ENCODE measurements at places on chromosomes 12 and 14. TPM values are rescaled to one million over a fixed set of nuclear protein-coding genes. Genes with fewer than 3 reads are reported as not detected.

GRCh38 chr14:96281486-96281885 is 25.5 kb downstream of the BDKRB1 start:
- no peak for DNase-seq
- no peaks in the 10 kb centered on the region for H3K4me1 ChIP-seq
- H3K4me3 ChIP-seq, result no peak overlapping the region
- no peaks in the 10 kb centered on the region for H3K27me3 ChIP-seq
- no peaks in the 10 kb centered on the region for H3K36me3 ChIP-seq

DNA sequence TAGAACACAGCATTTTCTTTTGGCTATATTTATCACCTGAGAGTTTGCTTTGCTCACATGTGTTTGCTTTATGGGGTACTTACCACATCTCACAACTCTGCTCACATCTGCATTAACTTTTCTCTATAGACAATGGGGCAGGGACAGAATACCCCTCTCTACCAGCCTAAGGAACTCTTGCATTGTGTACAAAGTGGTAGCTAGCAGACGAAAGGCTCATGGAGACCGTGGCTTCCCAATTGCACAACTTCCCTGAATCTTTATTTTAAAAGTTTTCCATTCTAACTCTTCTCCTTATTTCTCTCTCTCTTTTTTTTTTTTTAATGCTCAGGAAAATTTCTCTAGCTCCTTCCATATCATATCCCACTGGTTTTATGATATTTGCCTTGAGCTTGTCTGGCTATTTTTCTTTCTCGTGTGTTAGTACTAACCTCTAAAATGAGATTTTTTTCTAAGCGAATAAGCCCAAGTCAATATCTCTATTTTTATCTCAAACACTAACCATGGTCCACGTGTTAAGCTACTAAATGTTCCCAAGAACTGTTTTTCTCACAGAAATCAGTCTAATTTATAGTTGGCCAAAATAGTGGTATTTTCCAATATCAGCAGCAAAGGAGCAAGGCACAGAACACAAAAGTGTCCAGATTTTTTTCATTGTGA is 155.2 kb downstream of the STXBP6 start:
- no peak overlapping the region for H3K27ac ChIP-seq
- H3K36me3 ChIP-seq, result no peaks in the 10 kb centered on the region
- H3K27me3 ChIP-seq, result no peaks in the 10 kb centered on the region
- H3K4me1 ChIP-seq, result no peaks in the 10 kb centered on the region
- H3K4me3 ChIP-seq, result no peak overlapping the region

DNA sequence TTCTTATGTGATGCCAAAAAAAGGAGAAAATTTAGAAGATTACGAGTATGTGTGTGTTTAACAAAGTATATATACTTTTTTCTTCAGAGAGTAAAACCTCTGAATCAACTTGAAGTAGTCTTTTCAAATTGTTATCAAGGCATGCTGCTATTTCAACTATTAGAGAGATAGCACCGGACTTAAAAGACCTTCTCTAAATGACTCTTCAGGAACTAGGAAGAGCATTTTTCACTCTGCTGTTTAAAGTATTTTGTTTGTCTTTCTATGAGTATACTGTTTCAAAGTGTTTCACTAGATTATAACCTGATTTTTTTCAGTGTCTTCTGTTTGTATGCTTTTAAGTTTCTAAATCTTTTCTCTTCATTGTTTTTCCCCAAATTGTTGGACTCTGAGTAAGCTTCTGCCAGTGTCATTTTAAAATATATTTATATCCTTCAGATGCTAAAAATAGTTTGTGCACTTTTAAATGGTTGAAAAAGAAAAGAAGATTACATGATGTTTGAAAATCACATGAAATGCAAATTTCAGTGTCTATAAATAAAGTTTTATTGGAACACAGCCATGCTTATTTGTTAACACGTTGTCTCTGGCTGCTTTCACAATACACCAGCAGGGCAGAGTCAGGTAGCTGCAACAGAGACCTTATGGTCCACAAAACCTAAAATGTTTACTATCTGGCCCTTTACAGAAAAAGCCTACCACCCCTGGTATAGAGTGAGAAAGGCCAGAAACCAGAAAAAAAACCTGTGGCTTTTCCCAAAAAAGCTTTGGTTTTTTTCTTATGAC is 21.3 kb downstream of the CRADD start:
- H3K4me3 ChIP-seq, result no peak overlapping the region
- H3K4me1 ChIP-seq, result no peaks in the 10 kb centered on the region
- no peaks in the 10 kb centered on the region for H3K36me3 ChIP-seq
- H3K27me3 ChIP-seq, result no peaks in the 10 kb centered on the region
- no peak for DNase-seq
- H3K27ac ChIP-seq, result no peak overlapping the region

GRCh38 chr12:13273850-13274249 is 77.3 kb downstream of the EMP1 start:
- DNase-seq, result no peak
- no peaks in the 10 kb centered on the region for H3K27me3 ChIP-seq
- H3K27ac ChIP-seq, result no peak overlapping the region
- no peak overlapping the region for H3K4me3 ChIP-seq
- no peaks in the 10 kb centered on the region for H3K4me1 ChIP-seq

GRCh38 chr12:80469681-80470080 is 25.6 kb downstream of the PTPRQ start:
- H3K4me3 ChIP-seq, result no peak overlapping the region
- H3K27me3 ChIP-seq, result no peaks in the 10 kb centered on the region
- no peaks in the 10 kb centered on the region for H3K36me3 ChIP-seq
- no peaks in the 10 kb centered on the region for H3K4me1 ChIP-seq
- H3K27ac ChIP-seq, result no peak overlapping the region
- DNase-seq, result no peak

DNA sequence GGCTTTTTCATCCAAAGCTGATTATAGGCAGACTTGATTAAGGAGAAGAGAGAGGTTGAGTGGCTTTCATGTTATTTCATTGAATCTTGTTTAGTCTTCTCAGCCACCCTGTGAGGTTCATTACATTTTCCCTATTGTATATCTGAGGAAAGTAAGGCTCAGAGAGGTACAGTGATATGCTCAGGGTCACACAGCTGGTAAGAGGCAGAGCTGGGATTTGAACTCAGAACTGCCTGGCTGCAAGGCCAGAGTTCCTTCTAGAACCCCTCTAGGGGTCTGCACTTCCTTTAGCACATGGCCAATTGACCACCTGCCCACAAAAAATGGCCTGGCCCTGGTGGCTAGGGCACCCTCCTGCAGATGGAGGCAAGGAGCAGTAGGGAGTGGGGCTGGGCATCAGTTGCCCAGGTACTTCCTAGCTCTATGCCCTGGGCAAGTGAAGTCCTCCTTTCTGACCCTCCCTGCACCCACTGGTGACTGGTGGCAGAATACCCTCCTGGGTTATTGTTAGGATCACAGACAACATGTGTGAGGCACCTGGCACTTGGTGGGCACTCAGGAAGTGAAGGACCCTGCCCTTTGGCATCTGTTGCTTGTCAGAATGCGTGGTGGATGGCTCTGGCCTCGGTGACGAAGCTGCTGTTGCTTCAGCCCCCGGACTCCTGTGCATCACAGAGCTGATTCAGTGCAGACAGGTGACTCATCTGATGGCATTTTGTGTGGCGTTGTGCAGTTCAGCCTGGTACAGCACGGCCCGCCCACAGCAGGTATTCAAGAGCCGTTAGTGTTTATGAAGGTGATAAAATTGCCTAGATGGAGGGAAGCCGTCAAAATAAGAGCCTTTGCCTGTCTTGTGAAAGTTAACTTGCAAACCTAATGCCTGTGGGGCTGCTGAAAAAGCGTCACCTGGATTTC is 115.8 kb downstream of the SLC25A47 start:
- H3K4me1 ChIP-seq, result peaks cover 18% of the 10 kb centered on the region
- H3K27me3 ChIP-seq, result no peaks in the 10 kb centered on the region
- H3K4me3 ChIP-seq, result no peak overlapping the region
- peak; percentile 89 for DNase-seq

GRCh38 chr12:18383203-18383602 is 121.9 kb downstream of the PIK3C2G start:
- DNase-seq, result no peak
- H3K27ac ChIP-seq, result no peak overlapping the region
- H3K4me3 ChIP-seq, result no peak overlapping the region
- H3K4me1 ChIP-seq, result no peaks in the 10 kb centered on the region
- H3K27me3 ChIP-seq, result no peaks in the 10 kb centered on the region
- no peaks in the 10 kb centered on the region for H3K36me3 ChIP-seq

DNA sequence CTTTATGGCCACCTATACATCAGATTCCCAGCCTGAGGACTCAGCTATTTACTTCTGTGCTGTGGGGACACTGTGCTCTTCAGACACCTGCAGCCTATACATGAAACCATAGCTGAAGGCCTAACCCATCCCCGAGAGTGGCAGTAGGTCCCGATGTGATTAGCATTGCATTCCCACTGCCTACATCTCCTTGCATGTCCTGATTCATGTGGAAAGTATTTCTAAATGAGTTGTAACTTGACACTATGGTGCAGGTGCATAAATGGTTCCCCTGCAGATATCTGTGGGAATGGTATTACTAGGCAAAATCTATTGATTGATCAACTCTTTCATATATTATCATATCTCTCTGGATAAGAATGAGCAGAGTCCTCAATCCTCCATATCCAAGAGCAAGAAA is 433.5 kb downstream of the DAD1 start:
- no peaks in the 10 kb centered on the region for H3K36me3 ChIP-seq
- H3K27me3 ChIP-seq, result no peaks in the 10 kb centered on the region
- no peak for DNase-seq
- no peak overlapping the region for H3K27ac ChIP-seq
- H3K4me1 ChIP-seq, result no peaks in the 10 kb centered on the region
- no peak overlapping the region for H3K4me3 ChIP-seq

- peak; percentile 79 for DNase-seq
- peaks cover 22% of the 10 kb centered on the region for H3K4me1 ChIP-seq
- H3K36me3 ChIP-seq, result no peaks in the 10 kb centered on the region
- peak overlapping the region; percentile 40 for H3K4me3 ChIP-seq
- no peak overlapping the region for H3K27ac ChIP-seq
Measured at GRCh38 chr14:103074729-103075367, 9.2 kb upstream of the LBHD2 start.

DNA sequence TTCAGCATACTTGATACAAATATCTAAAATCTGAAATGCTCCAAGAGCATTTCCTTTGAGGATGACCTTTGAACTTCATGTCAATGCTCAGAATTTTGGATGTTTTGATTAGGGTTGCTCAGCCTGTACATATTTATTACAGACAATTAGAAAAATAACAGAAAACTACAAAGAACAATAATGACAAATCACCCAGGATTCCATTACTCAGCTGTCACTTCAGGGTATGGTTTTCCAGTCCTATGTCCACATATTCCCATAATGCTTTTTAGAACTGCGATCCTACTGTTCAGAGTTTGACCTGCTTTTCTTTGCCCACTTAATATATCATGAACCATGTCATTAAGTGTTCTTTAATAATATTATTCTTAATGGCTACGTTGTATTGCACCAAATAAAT is 11.4 kb downstream of the DLGAP5 start:
- no peaks in the 10 kb centered on the region for H3K27me3 ChIP-seq
- H3K27ac ChIP-seq, result no peak overlapping the region
- H3K4me1 ChIP-seq, result no peaks in the 10 kb centered on the region

GRCh38 chr12:123453165-123453564 is 4.8 kb upstream of the SNRNP35 start:
- no peaks in the 10 kb centered on the region for H3K4me1 ChIP-seq
- no peaks in the 10 kb centered on the region for H3K27me3 ChIP-seq
- H3K36me3 ChIP-seq, result no peaks in the 10 kb centered on the region
- H3K27ac ChIP-seq, result no peak overlapping the region
- no peak overlapping the region for H3K4me3 ChIP-seq

GRCh38 chr14:104516906-104517305 is 62.7 kb upstream of the C14orf180 start:
- H3K4me1 ChIP-seq, result no peaks in the 10 kb centered on the region
- DNase-seq, result no peak
- H3K27me3 ChIP-seq, result no peaks in the 10 kb centered on the region
- H3K27ac ChIP-seq, result no peak overlapping the region
- no peak overlapping the region for H3K4me3 ChIP-seq

DNA sequence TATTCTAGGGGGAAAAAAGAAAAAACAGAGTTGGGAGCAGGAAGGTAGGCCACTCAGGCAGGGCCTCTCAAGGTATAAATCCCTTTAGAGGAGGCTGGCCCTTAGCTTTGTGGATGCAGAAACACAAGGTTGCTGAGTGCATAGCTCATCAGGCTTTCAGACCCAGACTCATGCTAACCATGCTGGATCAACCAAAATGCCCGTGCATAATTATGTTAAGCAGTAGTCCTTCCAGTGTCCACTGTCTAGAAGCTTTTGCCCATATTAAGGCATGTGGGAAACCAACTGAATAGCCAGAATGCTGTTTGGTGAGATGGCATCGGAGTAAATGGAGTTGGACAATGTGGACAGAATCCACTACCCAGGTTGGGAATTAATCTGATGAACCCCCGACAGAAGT is 18.9 kb downstream of the ARG2 start:
- DNase-seq, result no peak
- no peak overlapping the region for H3K27ac ChIP-seq
- H3K36me3 ChIP-seq, result no peaks in the 10 kb centered on the region
- no peaks in the 10 kb centered on the region for H3K27me3 ChIP-seq
- no peak overlapping the region for H3K4me3 ChIP-seq

GRCh38 chr12:40022850-40023249 is 83.0 kb downstream of the SLC2A13 start:
- H3K4me3 ChIP-seq, result no peak overlapping the region
- no peak overlapping the region for H3K27ac ChIP-seq
- H3K36me3 ChIP-seq, result no peaks in the 10 kb centered on the region
- no peaks in the 10 kb centered on the region for H3K4me1 ChIP-seq
- DNase-seq, result no peak
- no peaks in the 10 kb centered on the region for H3K27me3 ChIP-seq

GRCh38 chr12:3097836-3098235 is 20.7 kb downstream of the TSPAN9 start:
- H3K27ac ChIP-seq, result no peak overlapping the region
- H3K4me1 ChIP-seq, result no peaks in the 10 kb centered on the region

- no peak overlapping the region for H3K27ac ChIP-seq
- no peaks in the 10 kb centered on the region for H3K27me3 ChIP-seq
- H3K36me3 ChIP-seq, result no peaks in the 10 kb centered on the region
- no peaks in the 10 kb centered on the region for H3K4me1 ChIP-seq
- H3K4me3 ChIP-seq, result no peak overlapping the region
- DNase-seq, result no peak
Measured at GRCh38 chr14:100994756-100995330, 91.3 kb upstream of the RTL1 start.

- H3K27ac ChIP-seq, result no peak overlapping the region
- no peaks in the 10 kb centered on the region for H3K36me3 ChIP-seq
- H3K4me3 ChIP-seq, result no peak overlapping the region
- peak; percentile 29 for DNase-seq
- no peaks in the 10 kb centered on the region for H3K27me3 ChIP-seq
Measured at GRCh38 chr14:93655078-93655750, 133.1 kb downstream of the PRIMA1 start.

GRCh38 chr14:89165189-89166181 is 251.5 kb downstream of the FOXN3 start:
- no peaks in the 10 kb centered on the region for H3K36me3 ChIP-seq
- H3K27ac ChIP-seq, result peak overlapping the region; percentile 41
- no peak for DNase-seq
- no peaks in the 10 kb centered on the region for H3K4me1 ChIP-seq

SYCP3 gene
- 0.35 TPM for total RNA-seq

LRCOL1 gene
- 0.47 TPM for total RNA-seq

SIX1 gene
- total RNA-seq, result not detected

NKX2-1 gene
- 0.32 TPM for total RNA-seq

PPP4R4 gene
- total RNA-seq, result 0.27 TPM

ACVR1B gene
- 63.0 TPM for total RNA-seq

VPS33A gene
- 24.0 TPM for total RNA-seq

ACOT4 gene
- 2.9 TPM for total RNA-seq

Measured in colonic mucosa (tissue), 4 donors.